CD4-positive, alpha-beta T cell treated with Interferon gamma for 1 hour (primary cell): ENCODE measurements at places on chromosomes 12 and 14.

GRCh38 chr14:71956920-71957563 is 24.8 kb downstream of the RGS6 start:
- DNase-seq: no peak

GRCh38 chr14:73740618-73741326 is 26.6 kb upstream of the PNMA1 start:
- no peak for DNase-seq

DNA sequence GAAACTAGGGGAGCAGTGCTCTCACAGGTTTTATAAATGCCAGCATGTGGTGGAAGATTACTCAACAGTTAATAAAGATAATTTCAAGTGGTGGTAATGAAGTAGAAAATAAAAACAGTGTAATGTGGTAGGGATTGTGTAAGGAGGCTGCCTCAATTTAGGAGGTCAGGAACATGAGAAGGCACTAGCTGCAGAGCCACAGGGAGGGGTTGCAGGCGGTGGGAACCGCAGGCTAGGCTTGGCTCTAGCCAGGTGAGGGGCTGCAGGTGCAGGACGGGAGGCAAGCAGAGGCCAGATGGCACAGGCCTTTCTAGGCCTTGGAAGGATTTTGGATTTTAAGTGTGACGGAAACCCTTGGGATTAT is 768 bp downstream of the METTL25 start:
- no peak for DNase-seq

DNA sequence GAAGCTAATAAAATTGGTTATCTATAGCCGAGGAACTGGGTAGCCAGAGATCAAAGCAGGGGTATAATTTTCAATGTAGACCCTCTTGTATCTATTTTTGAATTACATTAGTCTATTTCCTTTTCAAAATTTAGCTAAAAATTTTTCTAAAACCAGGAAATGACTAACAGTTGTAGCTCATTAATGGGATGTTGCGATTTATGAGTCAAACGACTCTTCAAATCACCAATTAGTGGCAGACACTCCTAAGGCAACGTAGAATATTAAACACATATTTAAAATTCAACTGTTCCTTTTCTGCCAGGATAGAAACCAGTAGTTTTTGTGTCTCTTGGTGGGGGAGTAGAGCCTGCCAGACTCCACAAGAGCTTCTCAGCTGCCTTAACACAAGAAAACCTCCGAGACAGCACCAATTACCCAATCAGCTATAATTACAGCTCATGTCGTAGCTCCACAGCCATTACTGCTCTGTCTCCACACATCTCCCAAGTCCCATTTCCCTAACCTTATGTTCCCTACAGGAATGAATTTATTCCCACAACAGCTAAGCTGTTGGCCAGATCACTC is 26.9 kb downstream of the GCN1 start:
- no peak for DNase-seq

DNA sequence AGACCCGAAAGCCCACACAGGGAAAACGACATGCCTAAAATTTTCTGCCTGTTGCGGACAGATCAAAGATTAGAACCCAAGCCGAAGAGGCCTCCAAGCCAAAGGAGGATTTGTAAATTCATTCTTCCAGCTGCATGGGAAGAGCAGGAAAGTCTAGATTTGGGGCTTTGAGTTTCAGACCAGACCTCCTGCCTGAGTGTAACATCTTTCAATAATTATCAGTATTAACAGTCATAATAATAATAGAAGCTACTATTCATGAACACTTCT is 1.7 kb upstream of the HSPB8 start:
- DNase-seq: no peak

DNA sequence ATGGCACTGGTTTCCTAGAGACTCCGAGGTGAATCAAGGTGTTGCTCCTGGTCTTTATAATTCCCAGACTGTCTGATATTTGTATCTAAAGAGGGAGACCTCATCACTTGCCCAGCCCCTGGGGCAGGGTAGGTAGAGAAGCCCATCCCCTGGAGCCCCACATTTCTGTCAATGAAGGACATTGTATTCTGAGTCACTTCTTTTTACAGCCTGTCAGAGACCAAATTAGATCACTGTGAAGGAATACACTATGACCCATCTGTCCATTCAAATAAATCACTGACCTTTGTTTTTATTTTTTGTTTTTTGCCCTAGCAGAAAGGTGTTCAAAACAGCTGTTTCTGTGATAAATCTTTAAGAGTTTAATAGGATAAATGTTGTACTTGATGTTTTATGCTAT is 67.9 kb upstream of the ANO6 start:
- DNase-seq: no peak

GRCh38 chr12:26434299-26435068 is 239.1 kb downstream of the SSPN start:
- peak; percentile 6 for DNase-seq

DNA sequence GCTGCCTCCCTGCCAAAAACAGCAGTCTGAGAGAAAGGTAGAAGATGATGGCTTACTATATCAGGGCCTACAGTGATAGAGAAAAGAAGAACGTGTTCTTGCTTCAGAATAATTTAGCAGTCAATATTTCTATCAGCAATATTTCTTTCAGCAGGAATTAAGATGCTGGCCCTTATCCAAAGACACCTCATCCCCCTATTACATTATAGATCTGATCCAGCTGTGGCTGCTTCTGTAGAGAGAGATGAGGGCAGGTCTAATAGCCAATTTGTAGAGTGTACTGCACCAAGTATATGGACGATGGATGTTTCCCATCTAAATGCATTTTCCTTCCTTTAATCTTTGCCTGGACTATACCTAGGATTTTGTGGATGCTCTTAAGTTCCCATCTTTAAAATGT is 451.7 kb downstream of the NPAS3 start:
- no peak for DNase-seq

DNA sequence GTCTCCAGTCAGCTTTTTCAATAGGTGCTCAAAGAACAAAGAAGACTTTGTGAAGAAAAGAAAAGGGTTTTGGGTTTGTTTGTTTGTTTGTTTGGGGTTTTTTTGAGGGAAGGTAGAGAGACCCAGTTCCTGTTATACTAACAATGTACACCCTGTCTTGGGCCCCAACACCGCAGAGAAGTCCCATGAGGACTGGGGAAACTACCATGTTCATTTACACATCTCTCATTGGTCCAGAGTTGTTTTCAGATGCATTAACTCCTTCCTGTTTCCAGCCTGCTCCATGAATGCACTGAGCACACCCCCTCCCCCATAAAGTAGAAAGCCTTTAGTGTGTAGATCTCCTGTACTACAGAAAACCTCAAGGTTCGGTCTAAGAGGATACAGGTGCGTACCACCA is 51.1 kb upstream of the SLC8A3 start:
- DNase-seq: peak; percentile 2

DNA sequence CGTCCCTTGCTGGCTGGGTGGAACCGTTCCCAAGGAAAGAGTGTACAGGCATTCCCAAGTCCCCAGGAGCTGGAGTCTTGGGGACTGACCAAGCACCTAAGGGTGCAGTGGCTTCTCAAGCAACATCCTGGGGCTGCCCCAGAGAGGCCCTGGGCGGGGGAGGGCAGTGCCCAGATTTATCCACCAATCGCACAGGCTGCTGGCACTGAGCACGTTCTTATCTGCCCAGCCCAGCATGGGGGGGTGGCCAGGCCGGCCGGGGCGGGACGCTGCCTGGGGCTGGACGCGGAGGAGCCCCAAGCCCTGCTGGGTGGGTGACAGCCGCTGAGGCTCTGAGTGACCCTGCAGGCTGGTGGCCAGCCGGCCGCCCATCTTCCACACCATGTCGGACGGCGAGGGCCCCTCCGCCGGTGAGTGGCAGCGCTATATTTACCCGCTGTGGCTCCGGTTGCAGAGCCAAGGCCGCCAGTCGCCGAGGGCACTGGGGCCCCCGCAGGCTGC is 53.4 kb downstream of the CYP46A1 start:
- no peak for DNase-seq

- DNase-seq: no peak
Measured at GRCh38 chr12:27226407-27226929, 17.6 kb upstream of the STK38L start.

- no peak for DNase-seq
Measured at GRCh38 chr12:2691345-2692071, 103.3 kb upstream of the FKBP4 start.

GRCh38 chr12:47844264-47845019 is 24.7 kb upstream of the HDAC7 start:
- DNase-seq: no peak

DNA sequence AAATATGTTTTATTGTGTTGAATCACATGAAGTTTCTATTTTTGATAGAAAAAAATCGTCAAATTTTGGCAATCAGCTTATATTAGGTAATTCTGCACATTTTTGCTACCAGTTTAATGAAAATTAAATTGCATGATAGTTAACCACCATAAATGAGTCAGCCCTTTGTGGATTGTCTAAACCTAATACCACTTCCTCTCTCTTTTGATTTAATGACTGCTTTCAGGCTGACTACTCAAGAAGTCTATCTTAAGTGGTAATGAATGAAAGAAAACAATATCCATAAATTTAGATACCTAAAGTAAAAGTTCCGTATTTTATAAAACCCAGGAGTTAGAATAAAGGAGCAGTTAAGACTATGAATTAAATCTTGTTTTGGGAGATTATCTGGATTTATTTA is 450.5 kb downstream of the TMEM117 start:
- DNase-seq: no peak

GRCh38 chr14:39351708-39352107 is 80.5 kb downstream of the FBXO33 start:
- DNase-seq: no peak

GRCh38 chr14:51540364-51540763 is 111.3 kb upstream of the FRMD6 start:
- DNase-seq: no peak

GRCh38 chr12:109718390-109718789 is 4.8 kb downstream of the FAM222A start:
- no peak for DNase-seq

DNA sequence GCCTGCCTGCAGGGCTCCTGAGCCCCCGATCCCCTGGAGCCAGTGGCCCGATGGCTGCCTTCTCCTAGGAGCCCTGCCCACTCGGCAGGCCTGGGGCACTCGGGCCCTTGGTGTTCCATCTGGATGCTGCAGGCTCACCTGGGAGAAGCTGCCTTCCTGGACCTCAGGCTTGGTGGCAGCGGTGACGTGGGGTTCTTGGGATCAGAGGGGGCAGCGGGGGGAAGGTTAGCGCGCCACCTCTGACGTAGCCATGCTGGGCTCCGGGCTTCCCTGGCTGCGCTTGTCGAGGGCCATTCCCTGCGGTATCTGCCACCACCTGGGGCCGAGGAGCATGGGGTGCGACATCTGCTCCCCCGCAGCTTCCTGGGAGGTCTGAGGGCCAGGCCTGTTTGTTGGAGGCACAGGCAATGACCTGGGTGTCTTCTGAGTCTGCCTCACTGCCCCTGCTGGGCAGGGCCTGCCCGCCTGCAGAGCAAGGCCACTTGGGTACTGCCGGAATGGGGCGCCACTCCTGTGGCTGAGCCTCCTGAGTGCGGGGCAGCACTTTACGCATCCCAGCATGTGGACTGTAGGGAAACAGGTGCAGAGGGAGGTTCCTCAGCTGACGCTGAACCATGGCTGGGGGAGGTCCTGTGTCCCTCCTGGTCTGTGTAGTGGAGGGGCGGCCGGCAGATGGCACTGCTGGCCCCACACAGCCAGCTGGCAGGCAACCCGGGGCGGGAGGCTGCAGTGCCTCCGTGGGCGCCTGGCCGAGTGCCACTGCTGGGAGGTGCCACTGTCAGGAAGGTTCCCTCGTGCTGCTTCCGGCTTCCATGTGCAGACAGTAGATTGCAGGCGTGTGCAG is 20.3 kb downstream of the MTA1 start:
- no peak for DNase-seq

DNA sequence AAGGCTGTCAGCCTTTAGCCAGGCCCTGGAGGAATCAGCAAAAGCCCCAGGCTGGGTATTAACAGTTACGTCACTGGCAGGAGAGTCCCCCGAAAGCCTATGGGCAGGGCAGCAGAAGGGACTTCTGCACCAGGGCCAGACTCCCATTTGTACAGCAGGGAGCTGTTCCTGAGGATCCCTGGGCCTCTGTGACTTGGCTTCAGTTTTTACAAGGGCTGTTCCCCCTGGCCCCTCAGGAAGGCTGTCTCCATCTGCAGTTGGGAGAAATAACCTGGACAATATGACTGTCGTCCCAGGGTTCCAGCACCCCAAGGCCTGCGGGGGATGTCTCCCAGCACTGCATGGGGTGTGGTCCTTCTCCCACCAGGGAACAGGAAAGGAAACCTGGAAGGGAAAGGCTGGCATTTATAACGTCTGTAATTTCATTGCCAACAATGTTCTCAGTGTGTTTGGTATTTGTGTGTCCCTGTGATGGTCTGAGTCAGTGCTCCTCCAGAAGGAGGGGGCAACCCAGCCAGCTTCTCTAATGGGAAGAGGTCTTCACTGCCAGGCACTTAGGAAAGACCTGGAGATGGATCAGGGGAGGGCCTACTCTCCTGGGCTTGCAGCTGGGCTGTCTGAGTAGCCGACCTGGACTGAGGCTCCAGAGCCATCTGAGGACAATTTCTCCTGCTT is 42.4 kb downstream of the ERH start:
- DNase-seq: no peak

GRCh38 chr12:47590771-47591360 is 115.0 kb downstream of the RPAP3 start:
- no peak for DNase-seq

GRCh38 chr12:94057262-94058151 is 90.9 kb upstream of the PLXNC1 start:
- DNase-seq: no peak

GRCh38 chr14:50677527-50678063 is 9.5 kb upstream of the SAV1 start:
- DNase-seq: no peak

- DNase-seq: no peak
Measured at GRCh38 chr14:43003845-43004244, 1397.2 kb downstream of the LRFN5 start.

GRCh38 chr12:113437729-113438100 is 15.5 kb downstream of the SDSL start:
- DNase-seq: no peak

GRCh38 chr12:101051901-101052550 is 158.0 kb downstream of the SLC5A8 start:
- no peak for DNase-seq

DNA sequence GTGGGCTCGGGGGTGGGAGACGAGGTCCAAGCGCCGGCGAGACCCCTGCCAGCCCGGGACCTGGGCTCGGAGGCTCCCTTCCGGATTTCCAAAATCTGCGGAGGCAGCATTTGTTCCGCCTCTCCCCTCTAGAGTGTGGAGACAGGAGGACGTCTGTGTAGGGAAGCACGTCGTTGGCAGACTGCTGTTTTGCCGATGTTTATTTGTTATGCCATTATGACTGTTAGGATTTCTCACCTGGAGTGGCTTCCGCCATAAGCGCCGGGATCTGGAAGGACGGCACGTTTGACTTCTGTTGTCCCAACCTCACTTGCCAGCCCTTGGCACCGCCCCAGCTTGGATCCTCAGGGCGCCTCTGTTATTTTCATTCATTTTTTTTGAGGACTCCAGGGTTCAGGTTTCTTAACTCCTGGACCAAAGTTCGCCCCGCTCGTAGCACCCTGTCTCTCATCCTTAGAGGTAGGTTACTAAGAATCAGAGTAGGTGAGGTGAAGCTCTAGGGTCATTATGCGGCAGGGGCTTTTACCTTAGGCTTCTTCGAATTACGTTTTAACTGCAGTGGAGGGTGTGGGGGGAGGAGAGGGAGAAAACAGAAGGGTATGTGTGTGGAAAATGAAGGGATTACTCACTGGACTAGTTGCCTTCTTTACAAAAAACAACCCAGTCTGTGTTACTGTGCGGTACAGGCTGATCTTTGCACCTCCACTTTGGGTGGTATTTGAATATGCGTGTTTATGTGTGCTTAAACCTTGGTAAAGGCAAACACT is 547 bp upstream of the PYGL start:
- DNase-seq: no peak

GRCh38 chr14:104676130-104676693 is 13.2 kb upstream of the INF2 start:
- no peak for DNase-seq

GRCh38 chr12:71846322-71846940 is 6.9 kb downstream of the TBC1D15 start:
- DNase-seq: no peak
